ENCODE measurements at places on chromosomes 2 and 18. TPM values are rescaled to one million over a fixed set of nuclear protein-coding genes. Genes with fewer than 3 reads are reported as not detected.

Gene MAPRE3
- total RNA-seq = 0.91 TPM

Gene SIGLEC15
- total RNA-seq = not detected

Gene TCF23
- total RNA-seq = not detected

Gene LYPD6B
- total RNA-seq = not detected

Gene DCDC2C
- total RNA-seq = not detected

Measured in T-helper 2 cell treated with Interferon-gamma antibody and Interleukin-4, amounts not matched to agents 100 ng/mL and 5 ng/mL, for 36 hours (primary cell).